ENCODE measurements at places on chromosomes 4 and X.

- no peak for DNase-seq
Observed at GRCh38 chrX:22095856-22096255, 63.7 kb downstream of the PHEX start.

GRCh38 chrX:69178592-69178991 is 13.3 kb upstream of the PJA1 start:
- DNase-seq: no peak

GRCh38 chrX:139931646-139932072 is 1.2 kb downstream of the ATP11C start:
- no peak for DNase-seq

- no peak for DNase-seq
Observed at GRCh38 chr4:24489870-24490269, 94.5 kb downstream of the DHX15 start.

DNA sequence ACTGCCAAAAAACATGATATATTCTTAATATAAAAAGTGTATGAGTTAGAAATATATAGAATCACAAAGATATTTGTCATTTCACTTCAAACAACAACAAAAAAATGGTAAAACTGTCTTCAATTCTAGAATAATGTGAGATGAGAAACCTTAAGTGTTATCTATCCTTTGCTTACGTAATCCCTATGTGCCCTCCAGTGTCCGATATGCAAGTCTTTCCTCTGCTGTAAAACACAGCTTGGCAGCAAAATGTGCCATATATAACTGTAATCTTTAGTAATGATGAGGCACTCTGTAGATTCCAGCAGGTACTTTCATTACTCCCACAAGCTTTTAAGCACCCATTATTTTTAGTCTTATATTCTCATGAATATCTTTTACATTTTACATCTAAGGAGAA is 555.1 kb upstream of the FRG1 start:
- DNase-seq: no peak

Data from CD4-positive, alpha-beta T cell treated with Interleukin-1 beta for 1 hour (primary cell).